Liver (tissue), 10 donors: ENCODE measurements at places on chromosomes 6 and 20.

GRCh38 chr6:128672023-128672422, 151.6 kb upstream of the PTPRK start:
- DNase-seq, result no peak

DNA sequence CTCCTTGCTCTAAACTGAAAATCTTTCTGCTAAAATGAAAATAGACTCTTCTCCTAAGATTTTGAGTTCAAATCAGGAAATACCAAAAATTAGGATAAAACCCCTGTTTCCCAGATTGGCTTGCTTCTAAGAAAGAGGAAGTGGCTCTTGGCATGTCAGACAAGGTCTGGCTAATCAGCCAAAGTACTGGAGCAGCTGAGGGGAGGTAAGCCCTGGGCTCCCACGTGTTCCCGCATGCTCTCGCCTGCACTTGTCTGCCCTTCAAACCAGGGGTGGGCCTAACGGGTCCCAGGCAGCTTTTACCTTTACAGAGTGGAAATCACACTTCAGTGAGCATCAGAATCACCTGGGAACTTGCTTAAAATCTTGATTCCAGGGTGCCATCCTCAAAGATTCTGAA, 43.2 kb upstream of the GABRR1 start:
- no peak for DNase-seq

DNA sequence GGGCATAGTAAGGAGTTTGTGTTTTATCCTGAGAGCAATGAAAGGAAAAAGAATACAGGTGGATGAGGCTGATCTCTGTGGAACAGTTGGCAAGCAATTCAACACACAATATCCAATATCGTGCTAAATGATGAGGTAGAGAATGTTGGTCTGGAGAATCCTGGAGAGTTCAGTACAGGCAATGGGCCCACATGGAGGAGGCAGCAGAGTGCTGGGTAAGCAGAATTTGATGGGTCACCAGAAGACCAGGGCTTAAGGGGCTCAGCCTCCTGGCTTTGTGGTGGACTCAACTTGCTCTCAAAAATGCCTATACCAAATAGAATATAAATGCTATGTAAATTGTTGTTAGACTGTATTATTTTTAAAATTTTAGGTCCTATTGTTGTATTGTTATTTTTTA, 271.5 kb upstream of the JARID2 start:
- no peak for DNase-seq

- DNase-seq, result no peak
These were observed 929.9 kb upstream of the EPHA7 start for GRCh38 chr6:94349227-94349626.

DNA sequence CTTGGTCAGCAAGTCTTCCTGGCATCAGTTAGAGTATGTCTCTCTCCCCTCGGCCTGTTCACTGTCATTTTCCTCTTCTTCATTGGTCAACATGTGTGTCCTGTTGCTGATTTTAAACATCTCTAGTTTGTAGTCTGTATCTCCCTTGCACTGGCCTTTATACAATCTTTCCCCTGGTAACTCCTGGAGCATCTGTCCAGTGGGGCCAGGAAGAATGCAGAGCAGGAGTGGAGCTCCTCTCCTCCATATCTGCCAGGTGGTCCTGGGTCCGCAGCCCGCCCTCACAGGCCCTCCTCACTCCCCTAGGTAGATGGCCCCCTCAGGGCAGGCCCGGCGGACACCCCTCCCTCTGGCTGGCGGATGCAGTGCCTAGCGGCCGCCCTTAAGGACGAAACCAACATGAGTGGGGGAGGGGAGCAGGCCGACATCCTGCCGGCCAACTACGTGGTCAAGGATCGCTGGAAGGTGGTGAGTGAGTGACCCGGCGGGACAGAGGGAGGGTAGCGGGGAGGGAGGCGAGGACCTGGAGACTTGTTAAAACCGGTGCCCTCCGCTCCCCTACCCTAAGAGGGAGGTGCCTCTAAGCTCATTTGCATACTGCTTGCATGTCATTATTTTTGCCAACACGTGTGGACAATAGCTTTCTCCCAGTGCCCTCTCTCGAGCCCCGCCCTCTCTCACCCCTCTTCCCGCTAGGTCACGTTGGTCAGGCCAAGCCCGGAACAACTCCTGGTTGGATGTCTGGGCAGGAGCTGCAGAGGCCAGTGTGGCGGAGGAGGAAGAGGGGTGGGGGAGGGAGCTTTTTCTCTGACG, 3.2 kb downstream of the TTBK1 start:
- DNase-seq, result no peak
